ENCODE measurements at places on chromosomes 11 and 22. TPM values are rescaled to one million over a fixed set of nuclear protein-coding genes. Genes with fewer than 3 reads are reported as not detected.

DNA sequence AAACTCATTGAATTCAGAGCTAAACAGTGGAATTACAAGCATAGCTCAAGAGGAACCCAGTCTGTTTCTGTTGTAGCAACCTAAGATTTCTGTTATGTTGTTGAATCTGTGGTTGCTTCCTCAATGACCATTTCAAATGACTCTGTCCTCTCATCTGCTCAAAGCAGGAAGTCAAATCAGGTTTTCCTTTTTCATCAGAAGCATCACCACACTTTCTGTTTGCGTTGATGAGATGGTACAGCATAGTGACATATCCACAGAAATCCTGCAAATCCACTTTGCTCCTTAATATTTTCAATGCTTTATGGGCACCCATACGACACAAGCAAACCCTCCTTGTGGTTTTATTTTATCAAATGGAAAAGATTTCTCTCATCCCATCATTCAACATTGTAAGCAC is 12.6 kb upstream of the UCP2 start:
- no peak for DNase-seq

- peak; percentile 62 for DNase-seq
Measured at GRCh38 chr22:48397531-48398180, 1430.0 kb downstream of the BRD1 start.

DNA sequence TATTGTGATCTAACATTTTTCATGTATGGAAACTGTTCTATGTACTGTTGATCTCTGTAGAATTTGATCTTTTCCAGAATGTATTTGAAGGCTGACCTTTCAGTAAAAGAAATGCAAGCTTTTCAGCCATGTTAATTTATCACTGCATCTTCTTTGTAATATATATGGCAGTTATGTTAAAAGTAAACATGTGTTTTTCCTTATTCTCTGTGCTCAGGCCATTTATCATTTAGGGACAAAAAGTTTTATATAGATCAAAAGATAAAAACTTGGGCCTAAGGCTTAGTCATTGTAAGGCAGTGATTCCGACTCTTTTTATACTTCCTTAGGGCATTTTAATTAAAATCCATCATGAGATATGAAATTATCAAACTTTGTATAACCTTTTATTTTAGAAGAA is 48.7 kb downstream of the KDM2A start:
- DNase-seq: no peak

DNA sequence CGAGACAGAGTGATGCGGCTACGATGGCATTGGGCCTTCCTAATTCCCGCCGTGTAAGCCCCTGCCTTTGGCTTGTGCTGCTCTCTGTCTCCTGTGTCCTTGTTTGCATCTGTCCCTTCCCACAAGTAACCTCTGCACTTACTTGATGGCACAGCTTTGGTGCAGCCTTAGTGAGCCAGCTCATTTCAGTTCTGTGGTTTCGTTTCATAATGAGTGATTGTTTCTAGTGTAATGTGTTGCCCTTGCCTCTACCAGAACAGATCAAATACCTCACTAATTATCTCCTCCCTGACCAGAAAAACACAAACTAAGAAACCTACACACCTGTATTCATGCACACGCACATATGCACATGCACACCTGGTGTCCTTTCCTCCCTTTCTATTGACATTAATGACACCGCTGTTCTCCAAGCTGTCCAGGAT is 58.8 kb downstream of the GRK3 start:
- no peak for DNase-seq

GRCh38 chr11:16605389-16605893 is 133.0 kb upstream of the C11orf58 start:
- DNase-seq: no peak

DNA sequence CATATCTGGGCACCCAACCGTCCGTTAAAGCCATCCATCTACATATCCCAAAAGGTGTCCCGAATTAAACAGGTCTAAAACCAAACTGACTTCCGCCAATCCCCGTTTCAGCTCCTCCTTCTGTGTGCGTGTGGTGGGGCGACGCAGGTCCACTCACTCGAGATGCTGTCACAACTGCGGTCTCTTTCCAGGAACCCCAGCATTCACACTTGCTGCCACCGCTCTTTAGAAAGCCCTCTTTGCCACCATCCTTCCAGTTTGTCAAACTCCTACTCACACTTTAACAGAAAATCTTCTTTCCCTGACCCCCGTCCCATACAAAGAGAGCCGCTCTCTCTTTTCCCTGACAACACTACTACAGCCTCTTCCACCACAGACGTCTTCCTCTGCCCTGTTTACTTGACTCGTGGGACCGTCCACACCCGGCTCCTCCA is 467 bp downstream of the ESS2 start:
- DNase-seq: no peak

- DNase-seq: no peak
Measured at GRCh38 chr11:79959318-79959717, 518.5 kb upstream of the TENM4 start.

- no peak for DNase-seq
Measured at GRCh38 chr11:61294717-61295595, at the start of gene VWCE. VWCE (minus strand) TSS chr11:61295316; CDS start chr11:61295037, 279 bp downstream.

DNA sequence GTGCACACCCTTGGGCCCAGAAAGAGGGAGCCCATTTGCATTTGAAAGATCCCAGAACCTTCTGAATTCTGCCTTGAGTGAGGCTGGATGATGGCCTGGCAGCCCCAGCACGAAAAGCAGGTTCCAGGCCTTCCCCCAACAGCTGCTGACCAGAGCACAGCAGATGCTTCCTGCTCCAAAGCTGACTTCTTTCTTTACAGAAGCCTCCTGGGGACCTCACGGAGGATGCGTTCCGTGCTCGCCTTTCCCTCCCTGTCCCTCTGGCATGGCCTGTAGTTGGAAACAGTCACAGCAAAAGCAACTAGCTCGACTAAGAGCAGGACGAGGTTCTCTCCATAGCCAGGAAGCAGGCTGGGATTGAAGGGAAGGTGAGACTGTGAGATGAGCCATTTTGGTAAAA is 107.7 kb upstream of the B3GAT1 start:
- no peak for DNase-seq

- DNase-seq: peak; percentile 88
Measured at GRCh38 chr11:71433648-71434450, 14.3 kb downstream of the DHCR7 start.

- DNase-seq: no peak
Measured at GRCh38 chr11:2120359-2121100, 18.7 kb downstream of the IGF2 start.

DNA sequence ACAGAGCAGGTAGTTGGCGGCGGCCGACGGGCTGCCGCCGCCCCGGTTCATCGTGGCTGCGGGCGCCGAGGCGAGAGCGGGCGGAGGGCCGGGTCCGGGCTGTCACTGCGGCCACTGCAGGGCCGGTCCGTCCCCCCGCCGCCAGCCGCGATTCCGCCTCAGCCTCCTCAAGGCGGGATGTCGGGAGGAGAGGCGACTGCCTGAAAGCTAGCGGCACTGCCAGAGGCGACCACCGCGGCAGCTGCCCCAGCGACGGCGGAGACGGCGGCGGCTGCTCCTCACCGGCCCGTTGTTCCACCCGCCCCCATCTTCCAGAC is 234 bp downstream of the SESN3 start:
- no peak for DNase-seq

GRCh38 chr11:1942558-1943260 is 4.4 kb upstream of the MRPL23 start:
- peak; percentile 57 for DNase-seq

- DNase-seq: no peak
Measured at GRCh38 chr11:96082002-96082899, 158.3 kb upstream of the MTMR2 start.

DNA sequence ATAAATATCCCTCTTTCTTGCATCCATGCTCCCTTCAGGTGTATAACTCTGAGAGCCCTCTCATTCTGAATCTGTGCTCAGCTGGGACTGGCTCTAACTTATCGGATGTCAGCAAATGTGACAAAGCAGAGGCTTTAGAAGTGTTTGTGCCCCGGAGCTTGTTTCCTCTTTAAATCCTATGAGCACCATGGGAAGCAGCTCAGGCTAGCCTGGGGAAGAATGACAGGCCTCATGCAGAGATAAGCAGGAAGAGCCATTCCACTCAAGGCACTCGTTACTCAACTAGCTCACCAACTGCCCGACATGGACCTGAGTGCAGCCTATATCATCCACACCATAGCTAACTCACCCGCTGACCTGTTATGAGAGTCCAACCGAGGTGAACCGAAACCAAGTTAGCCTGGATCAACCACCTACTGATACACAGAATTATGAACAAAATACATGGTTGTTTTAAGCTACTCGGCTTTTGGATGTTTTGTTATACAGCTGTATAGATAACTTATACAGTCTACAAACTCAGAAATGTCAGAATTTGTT is 990.7 kb downstream of the NTM start:
- no peak for DNase-seq

DNA sequence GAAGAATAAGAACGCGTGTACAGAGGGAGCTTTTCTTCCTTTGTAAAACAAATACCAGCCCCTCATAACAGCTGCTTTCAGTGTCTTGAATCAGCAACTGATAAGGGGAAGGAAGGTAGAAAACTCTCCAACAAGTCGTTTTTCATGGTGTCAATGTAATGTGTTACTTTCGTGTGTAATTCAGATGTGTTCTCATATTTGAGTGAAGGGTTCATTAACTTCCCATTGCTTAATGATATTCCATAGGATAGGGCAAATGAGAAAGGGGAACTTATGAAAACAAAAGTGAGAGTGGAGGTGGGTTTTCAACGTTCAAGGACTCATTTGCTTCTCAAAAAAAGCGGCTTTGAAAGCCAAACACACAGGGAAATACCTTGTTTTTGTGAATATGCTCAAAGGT is 452.1 kb downstream of the NTM start:
- no peak for DNase-seq

DNA sequence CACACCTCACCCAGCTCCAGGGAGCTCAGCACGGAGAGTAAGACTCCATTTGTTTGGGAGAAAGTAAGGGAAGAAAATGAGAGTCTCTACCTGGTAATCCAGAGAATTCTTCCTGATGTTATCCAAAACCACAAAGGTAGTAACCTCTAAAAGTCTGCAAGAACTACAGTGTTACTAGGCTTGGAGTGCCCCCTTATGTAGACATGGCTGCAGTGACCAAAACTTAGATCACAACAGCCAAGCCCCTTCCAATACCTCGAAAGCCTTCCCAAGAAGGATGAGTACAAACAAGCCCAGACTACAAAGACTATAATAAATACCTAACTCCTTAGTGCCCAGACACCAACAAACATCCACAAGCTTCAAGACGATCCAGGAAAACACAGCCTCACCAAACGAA is 4.9 kb downstream of the UBE2L6 start:
- DNase-seq: no peak

DNA sequence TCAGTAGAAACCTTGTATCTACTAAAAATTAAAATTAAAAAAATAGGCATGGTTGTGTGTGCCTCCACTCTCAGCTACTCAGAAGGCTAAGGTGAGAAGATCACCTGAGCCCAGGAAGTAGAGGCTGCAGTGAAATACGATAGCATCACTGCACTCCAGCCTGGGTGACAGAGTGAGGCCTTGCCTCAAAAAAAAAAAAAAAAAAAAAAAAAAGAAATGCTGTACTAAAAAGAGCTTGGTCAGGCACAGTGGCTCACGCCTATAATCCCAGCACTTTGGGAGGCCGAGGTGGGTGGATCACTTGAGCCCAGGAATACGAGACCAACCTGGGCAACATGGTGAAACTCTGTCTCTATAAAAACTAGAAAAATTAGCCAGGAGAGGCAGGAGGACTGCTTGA is 36.5 kb downstream of the SBF2 start:
- no peak for DNase-seq

GRCh38 chr22:22578702-22579424 is 19.8 kb upstream of the PRAME start:
- no peak for DNase-seq

DNA sequence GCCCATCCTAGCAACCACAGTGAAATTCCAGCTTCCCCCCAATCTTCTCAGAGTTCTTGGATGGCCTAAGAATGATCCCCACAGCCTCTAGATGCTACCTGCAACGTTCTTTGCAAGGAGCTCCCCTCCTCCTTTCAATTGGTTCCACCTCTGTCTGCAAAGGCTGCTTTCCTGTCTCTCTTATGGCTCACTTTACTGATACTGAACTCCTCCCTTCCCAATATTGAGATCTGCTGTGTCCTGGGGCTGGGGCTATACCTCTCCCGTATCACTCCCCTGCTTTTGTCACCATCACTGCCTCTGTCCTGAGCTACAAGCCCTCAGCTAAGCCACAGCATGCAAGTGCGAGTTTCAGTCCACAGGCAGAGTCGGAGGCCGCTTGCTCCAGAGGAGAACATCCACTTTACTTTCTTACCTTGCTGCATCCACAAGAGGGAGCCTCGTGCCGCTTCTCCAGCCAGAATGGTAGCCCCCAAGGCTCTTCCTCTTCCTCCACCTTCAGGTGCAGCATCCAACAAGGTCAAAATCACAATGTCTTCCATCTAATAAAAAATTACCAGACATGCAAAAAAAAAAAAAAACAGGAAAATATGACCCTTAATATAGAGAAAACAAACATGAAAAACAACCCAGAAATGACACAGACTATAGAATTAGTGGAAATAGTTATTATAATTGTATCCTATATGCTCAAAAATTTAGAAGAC is 48.6 kb upstream of the TMEM45B start:
- DNase-seq: no peak

- no peak for DNase-seq
Measured at GRCh38 chr11:61127991-61128390, 25.7 kb downstream of the CD5 start.

- DNase-seq: peak; percentile 62
Measured at GRCh38 chr22:19680287-19680881, 33.9 kb upstream of the SEPTIN5 start.

DNA sequence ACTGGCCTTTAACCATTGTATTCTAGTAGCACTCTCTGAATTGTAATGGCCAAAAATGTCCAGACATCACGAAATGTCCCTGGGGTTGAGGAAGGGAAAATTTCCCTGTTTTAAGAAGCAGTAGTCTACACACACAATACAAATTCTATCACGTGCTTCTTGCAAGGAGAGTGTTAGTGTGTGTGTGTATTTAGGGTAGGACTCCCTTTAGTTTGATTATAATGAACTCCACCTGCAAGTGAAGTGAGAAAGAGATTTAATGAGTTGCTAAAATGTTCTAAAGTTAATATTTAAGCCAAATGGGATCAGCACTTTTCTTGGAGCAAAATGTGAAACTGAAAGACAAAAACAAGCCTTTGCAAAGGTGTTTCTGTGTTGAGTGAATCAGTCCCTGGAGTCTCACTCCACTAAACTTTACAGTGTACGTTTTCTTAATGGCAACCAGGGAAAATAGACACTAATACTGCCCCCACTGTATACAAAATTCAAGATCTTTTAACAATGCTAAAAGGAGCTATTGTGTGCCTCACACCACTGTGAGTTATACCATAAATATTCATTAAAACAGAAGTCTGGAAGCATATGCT is 590.3 kb upstream of the TENM4 start:
- no peak for DNase-seq

- DNase-seq: no peak
Measured at GRCh38 chr22:19788661-19789225, 28.2 kb downstream of the TBX1 start.

The C11orf98 gene
- 36.9 TPM for total RNA-seq

The TMEM191C gene
- total RNA-seq: 0.16 TPM

The CRYBB2 gene
- total RNA-seq: not detected

The MS4A6A gene
- 196 TPM for total RNA-seq

The HTR3B gene
- not detected for total RNA-seq

The TRIM48 gene
- not detected for total RNA-seq

The STX3 gene
- total RNA-seq: 24.9 TPM

Data from mesenteric fat pad (tissue), 1 donor.